ENCODE measurements at places on chromosomes 3 and 15.

DNA sequence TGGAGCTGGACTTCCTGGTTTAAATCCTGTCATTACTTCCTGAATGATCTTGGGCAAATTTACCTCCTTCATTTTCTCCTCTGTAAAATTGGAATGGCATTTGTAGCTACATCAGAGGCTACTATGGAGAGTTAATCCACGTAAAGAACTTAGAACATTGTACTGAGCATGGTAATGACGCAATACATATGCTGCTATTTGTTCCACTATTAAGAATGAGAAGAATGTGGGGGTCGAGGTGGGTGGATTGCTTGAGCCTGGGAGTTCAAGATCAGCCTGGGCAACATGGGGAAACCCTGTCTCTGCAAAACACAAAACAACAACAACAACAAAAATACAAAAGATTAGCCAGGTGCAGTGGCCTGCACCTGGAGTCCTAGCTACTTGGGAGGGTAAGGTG, 250.6 kb downstream of the RYR3 start:
- no peak for DNase-seq

- no peak for DNase-seq
Observed at GRCh38 chr3:100516232-100516631, 23.8 kb downstream of the TMEM45A start.

GRCh38 chr3:87771337-87772192, 287.2 kb downstream of the CGGBP1 start:
- peak; percentile 65 for DNase-seq

- DNase-seq = no peak
Observed at GRCh38 chr3:31793821-31794220, 187.2 kb downstream of the OSBPL10 start.

- no peak for DNase-seq
Observed at GRCh38 chr3:175066617-175067415, 207.7 kb downstream of the NAALADL2 start.

DNA sequence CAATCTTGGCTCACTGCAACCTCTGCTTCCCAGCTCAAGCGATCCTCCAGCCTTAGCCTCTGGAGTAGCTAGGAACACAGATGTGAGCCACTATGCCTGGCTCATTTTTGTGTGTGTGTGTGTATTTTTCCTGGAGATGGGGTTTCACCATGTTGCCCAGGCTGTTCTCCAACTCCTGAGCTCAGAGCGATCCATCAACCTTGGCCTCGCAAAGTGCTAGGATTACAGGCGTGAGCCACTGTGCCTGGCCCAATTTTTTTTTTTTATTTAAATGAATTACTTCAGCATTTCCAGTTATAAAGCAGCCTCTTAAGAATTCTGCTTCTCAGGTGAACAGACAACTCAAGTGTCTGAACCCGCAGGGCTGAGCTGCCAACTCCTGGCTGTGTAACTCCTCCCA, 20.1 kb upstream of the ST3GAL6 start:
- no peak for DNase-seq

- peak; percentile 82 for DNase-seq
Observed at GRCh38 chr3:126678693-126679317, 23.9 kb upstream of the TXNRD3 start.

DNA sequence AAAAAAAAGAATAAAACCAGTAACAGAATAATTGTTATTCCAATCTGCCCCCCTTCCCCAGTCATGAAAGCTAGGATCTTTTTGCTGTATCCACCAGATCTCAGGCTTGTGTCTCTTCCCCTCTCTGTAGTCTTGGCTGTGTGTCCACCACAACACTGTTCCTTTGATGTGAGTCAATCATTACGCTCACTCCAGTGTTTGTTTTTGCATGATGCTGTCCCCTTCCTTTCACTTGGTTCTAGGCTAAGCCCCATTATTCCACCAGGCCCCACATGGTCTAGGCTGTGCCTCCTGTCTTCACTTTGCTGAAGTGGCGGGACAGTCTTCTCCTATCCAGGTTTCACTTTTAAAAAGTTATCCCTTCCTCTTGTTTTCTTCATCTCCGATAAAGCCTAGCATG, 13.6 kb downstream of the ACKR2 start:
- no peak for DNase-seq

DNA sequence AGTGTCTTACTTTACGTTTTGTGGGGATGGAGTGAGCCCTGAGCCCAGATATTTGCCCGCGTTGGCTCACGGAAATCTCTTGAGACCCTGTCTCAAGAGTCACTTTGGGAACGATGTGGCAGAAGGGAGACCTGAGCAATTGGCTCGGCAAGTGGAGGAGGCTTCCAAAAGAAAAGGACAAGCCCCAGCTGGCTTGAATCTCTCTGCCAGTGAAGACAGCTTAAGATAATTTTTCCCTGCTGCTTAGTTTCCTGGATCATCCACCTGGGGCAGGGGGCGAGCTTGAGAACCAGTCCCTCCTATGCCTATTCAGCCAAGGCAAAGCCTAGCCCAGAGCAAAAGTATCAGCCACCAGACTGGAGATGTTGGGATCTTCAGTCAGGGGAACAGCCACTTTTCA, 708 bp downstream of the SEC22A start:
- DNase-seq = no peak

DNA sequence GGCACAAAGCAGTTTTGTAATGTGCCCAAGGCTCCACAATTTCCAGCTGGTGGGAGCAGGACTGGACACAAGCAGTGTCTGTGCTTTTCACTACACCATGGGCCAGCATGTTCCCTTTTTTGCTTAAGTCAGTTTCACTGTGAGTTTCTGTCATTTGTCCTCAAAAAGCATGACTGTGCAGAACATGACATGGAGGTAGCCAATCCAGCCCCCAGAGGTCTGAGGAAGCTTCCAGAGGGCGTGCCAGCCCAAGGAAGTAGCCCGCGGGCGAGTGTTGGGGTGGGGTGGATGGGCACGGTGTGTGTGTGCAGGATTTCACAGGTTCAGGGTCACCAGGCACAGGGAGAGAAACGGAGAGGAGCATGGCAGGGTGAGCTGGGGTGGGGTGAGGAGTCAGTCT, 8.0 kb upstream of the EEFSEC start:
- no peak for DNase-seq

DNA sequence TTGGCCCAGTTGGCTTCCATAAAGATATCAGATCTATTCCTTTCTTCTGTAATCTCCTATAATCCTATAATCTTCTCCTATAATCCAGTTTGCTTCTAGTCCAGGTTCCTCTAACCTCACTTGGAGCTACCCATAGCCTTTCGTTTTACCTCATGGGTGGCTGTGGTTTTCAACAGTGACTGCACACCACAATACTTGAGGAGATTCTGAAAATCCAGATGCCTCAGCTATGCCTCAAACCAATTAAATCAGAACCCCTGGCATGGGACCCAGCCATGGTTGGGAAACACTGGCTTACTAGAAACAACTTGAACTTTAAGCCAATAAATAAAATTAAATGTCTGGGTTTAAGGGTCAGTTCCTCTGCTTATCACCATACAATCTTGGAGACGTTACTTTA, 86.1 kb upstream of the NTRK3 start:
- DNase-seq = no peak

GRCh38 chr15:66625974-66626373, 60.2 kb upstream of the LCTL start:
- no peak for DNase-seq

DNA sequence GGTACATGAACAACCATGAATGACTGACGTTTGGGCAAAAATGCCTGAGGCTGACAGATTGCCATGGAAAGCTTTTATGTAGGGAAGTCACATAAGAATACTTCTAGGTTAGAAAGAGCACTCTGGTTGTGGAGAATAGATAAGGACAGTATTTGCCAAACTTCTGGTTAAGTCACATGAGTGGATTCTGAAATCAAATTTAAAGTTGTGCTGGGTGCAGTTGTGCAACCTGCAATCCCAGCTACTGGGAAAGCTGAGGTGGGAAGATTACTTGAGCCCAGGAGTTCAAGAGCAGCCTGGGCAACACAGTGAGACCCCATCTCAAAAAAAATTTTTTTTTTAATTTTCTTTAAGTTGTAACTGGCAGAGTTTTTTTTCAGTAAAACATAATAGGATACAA, 7.2 kb upstream of the ZNF148 start:
- no peak for DNase-seq

DNA sequence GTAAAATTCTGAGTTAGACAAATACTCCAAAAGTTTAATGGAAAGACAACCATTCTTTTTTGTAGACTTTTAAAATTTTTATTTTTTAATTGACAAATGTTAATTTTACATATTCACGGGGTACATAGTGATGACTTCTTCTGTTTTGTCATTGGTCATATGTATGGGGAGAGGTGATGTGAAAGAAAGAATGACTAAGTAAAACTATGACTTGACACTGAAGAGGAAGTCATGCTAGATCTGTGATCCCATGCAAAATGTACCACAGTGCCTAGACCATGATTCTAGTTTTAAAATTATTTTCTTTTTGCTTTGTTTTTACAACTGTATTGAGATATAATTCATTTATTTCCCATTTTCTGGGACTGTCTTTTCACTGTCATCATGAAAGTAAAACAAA, 281.6 kb downstream of the MBNL1 start:
- DNase-seq = no peak

GRCh38 chr3:4343258-4343657, 40.1 kb downstream of the SETMAR start:
- DNase-seq = no peak

- DNase-seq = peak; percentile 53
Observed at GRCh38 chr15:40053079-40053830, 14.3 kb upstream of the SRP14 start.

- no peak for DNase-seq
Observed at GRCh38 chr3:54965746-54966145, 37.9 kb upstream of the LRTM1 start.

- no peak for DNase-seq
Observed at GRCh38 chr3:7820969-7821368, 680.7 kb upstream of the LMCD1 start.

GRCh38 chr3:3927198-3927597, 128.0 kb downstream of the LRRN1 start:
- DNase-seq = no peak

DNA sequence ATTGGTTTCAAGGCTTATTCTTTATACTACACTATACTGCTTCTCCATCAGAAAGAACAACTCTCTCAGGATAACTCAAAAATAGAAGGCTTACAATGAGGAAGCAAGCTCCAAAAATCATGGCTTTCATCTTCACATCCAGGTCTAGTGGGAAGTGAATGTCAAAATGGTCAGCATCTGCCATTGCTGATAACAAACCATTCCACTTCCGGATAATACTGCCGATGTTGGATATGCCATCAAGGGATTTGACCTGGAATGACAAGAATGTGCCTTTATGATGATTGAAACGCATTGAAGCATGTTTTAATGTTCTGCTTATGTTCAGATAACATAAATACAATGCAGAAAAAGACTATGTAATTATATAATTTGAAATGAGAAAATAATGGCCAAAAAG, 34.0 kb upstream of the PLOD2 start:
- DNase-seq = no peak

DNA sequence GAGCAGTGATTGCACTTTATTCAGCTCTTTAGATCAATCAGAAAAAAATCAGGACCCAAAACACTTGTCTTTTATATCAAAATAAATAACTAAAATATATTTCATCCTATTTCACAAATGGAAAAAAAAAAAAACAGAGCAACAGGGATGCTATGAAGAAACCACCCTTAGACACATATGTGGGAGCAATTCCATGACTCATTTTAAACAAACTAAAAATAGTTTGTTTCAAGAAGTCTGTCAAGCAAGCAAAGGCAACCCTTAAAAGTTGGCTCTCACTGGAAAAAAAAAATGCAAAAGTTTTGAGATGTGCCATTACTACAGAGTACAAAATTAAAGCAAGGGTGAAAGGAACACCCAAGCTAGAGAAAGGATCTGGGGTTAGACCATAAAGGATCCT, 5.7 kb downstream of the ATP13A3 start:
- no peak for DNase-seq

- DNase-seq = no peak
Observed at GRCh38 chr15:48761393-48762158, 49.3 kb downstream of the CEP152 start.

All from mesenteric fat pad (tissue), 1 donor.